Mesenchymal stem cell (in vitro differentiated cells and primary cell): ENCODE measurements at places on chromosomes 3 and 15.

GRCh38 chr15:40339621-40339945, 1.2 kb downstream of the CCDC9B start:
- DNase-seq: no peak

DNA sequence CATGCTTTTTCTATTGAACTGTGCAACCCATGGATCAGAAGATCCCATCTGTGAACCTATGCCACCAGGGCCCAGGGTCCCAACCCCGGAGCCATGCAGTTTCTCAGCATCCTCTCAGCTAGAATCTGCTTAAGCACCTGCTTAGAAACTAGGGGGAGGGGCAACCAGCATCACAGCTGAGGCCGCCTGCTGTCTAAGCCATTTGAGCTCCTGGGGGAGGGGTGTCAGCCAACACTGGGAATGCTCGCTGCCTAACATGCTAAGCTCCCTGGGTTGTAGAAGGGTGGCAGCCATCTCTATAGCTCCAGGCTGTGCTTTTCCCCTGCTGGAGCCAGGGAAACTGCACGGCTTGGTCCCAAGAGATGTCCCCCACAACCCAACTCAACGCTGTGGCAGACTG, 322.8 kb downstream of the EDEM1 start:
- no peak for DNase-seq

DNA sequence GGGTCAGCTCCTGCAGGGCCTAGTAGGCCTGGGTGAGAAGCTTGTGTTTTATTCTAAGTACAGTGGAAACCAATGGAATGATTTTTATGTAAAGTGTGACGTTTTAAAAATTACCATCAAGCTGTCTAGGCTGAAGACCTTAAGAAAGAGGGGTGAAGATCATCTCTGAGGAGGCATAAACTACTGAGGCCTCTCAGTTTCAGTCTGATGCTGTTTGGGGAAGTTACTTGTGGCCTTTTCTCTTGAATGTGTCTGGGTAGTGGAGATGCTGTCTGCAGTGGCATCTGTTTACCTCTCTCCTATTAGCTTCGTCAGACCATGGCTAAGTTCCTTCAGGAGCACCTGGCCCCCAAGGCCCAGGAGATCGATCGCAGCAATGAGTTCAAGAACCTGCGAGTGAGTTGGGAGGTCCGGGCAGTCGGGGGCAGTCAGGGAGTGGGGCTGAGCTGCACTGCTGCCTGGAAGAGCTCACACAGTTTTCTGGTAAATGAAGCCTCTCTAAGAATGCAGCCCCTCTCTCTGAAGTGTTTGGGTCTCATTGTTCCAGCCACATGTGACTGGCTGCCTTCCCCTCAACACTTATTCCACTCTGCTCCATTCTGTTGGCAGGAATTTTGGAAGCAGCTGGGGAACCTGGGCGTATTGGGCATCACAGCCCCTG, 1.9 kb downstream of the IVD start:
- DNase-seq: no peak

- no peak for DNase-seq
Measured at GRCh38 chr3:42545284-42545900, 36.4 kb downstream of the SEC22C start.

GRCh38 chr3:184352149-184352785, 9.1 kb downstream of the CLCN2 start:
- no peak for DNase-seq

DNA sequence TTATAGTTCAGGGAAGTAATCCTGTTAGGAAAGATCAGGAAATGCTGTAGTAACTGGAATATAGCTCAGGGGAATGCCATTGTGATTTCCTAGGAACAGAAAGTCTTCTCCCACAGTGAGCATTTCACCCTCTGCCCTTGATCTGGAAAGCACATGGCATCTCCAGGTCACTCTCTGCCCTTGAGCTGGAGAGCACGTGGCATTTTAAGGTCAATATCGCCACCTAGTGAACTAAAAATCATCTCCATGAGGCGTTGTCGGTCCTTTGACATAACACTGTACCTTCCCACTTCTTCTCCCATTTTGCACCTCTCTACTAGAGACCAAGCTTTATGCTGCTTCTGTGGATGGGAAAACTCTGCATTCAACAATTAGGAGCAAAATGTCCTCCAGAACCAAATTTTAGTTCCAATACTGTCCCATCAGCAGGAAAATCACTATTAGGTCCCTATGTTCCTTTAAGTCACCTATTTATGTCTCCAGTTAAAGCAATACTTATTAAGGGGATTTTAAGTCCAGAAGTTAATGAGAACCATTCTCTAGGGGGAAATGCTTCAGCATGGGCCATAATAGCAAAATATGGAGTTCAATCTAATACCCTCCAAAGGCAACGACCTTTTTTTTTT, 54.7 kb upstream of the GK5 start:
- peak; percentile 79 for DNase-seq

GRCh38 chr3:177887475-177887874, 648.8 kb upstream of the KCNMB2 start:
- DNase-seq: no peak
